ENCODE measurements at places on chromosomes 5 and 9. TPM values are rescaled to one million over a fixed set of nuclear protein-coding genes. Genes with fewer than 3 reads are reported as not detected.

- DNase-seq = peak; percentile 55
Observed at GRCh38 chr9:2623288-2624050, 1.9 kb downstream of the VLDLR start.

CTXN3 gene
- not detected for total RNA-seq

GRCh38 chr5:133884569-133885311 is 83.7 kb downstream of the C5orf15 start:
- DNase-seq = no peak

LCP2 gene
- 38.4 TPM for total RNA-seq

- no peak for DNase-seq
Observed at GRCh38 chr9:32590476-32590875, 17.5 kb upstream of the NDUFB6 start.

GRCh38 chr9:23413541-23413940 is 412.5 kb downstream of the ELAVL2 start:
- no peak for DNase-seq

GRCh38 chr9:99663856-99664255 is 157.8 kb upstream of the NR4A3 start:
- no peak for DNase-seq

- peak; percentile 26 for DNase-seq
Observed at GRCh38 chr9:98037357-98037756, 19.2 kb upstream of the NANS start.

GPR150 gene
- total RNA-seq = not detected

RAD23B gene
- total RNA-seq = 115 TPM

DNA sequence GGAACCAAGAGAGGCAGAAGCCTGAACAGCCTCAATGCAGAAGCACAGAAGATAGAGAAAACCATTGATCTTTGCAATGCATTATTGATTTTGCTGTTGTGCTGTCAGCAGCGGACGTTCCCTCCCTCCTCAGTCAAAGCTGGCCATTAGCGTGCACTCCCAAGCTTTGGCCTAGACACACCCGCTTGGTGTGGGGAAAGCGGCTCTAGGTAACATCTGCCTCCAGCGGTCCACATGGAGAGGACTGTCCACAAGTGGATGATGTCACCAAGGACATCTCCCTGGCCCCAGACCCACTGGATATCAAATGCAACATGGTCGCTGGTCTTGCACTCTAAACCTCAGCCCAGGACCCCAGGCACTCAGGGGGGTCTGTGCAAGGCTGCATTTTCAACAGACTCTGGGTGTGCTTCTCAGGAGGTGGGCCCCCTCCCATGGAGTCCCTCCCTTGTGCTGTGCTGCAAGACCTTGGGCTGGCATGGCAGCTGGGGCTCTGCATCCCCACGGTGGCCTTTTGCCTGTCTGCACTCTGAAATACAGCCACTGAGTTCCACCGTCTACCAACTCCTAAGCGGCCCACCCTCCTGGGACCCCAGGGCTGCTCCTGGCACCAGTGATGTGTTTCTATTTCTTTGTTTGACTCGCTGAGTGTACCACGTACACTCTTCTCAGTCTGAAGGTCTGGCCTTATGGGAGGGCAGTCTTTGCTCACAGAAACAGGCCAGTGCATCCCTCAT is 1.9 kb downstream of the SEMA4D start:
- DNase-seq = peak; percentile 49

GRCh38 chr5:160271396-160271795 is 41.0 kb downstream of the CCNJL start:
- no peak for DNase-seq

- DNase-seq = no peak
Observed at GRCh38 chr5:168137265-168137664, 154.2 kb upstream of the WWC1 start.

PDGFRB gene
- 97.8 TPM for total RNA-seq

GRCh38 chr5:122435234-122435633 is 123.2 kb downstream of the SNCAIP start:
- no peak for DNase-seq

DNA sequence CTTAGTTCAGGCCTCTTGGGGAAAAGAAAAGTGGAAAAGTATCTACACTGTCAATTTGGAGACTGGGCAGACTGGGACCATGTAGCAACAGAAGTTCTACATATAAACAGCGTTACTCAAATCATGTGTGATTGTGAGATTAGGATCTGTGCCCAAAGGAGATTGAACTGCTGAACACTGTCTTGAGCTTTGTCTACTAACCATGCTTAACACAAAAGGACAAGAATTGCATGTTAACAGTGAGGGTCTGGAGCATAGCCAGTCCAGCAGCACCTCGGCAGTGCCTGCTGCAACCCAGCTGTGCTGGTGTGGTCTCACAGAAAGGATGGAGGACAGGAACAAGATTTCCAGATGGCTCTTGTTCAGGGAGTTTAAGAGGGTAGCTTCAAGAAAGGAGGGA is 5.7 kb downstream of the PAM start:
- no peak for DNase-seq

GRCh38 chr9:124450931-124451661 is 845 bp downstream of the ADGRD2 start:
- no peak for DNase-seq

GABRA6 gene
- not detected for total RNA-seq

GRCh38 chr5:171249460-171249859 is 59.6 kb upstream of the TLX3 start:
- DNase-seq = no peak

WDR38 gene
- total RNA-seq = not detected

PLAC8L1 gene
- total RNA-seq = not detected

ITGA2 gene
- 13.0 TPM for total RNA-seq

TMEM8B gene
- total RNA-seq = 36.2 TPM

GRCh38 chr5:40381676-40382363 is 297.9 kb upstream of the PTGER4 start:
- DNase-seq = no peak

DNA sequence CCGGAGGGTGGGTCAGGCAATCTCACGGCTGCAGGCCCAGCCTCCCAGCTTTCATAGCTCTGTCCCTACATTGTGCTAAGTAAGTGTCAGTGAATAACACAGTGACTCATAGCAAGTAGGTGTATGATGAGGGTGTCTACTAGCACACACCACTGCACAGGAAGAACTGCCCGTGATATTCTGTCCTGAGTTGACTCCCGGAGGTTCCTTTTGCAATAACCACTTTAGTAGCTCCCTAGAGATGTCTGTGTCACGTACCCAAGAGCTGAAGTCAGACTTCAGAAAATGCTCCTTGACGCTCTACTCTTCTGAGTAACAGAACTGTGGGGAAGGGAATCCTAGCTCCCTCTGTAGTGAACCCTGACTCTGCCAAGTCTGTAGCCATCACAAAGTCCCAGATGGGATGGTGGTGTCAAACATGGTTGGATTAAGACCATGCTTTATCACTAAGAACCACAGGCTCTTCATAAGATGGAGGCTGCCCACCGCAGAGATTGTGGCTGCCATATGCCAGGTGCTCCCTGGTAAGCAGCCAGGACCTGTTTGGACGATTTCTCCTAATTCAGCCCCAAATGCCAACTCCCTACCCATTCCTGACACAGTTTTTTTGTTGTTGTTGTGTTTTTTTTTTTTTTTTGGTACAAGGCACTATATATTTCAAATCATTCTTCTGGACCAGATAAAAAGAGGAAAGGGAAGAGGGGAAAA is 352.6 kb upstream of the PANK3 start:
- DNase-seq = no peak

LCN15 gene
- not detected for total RNA-seq

GRCh38 chr5:138449501-138450239 is 10.8 kb downstream of the REEP2 start:
- peak; percentile 88 for DNase-seq

ZDHHC11B gene
- 14.5 TPM for total RNA-seq

DNA sequence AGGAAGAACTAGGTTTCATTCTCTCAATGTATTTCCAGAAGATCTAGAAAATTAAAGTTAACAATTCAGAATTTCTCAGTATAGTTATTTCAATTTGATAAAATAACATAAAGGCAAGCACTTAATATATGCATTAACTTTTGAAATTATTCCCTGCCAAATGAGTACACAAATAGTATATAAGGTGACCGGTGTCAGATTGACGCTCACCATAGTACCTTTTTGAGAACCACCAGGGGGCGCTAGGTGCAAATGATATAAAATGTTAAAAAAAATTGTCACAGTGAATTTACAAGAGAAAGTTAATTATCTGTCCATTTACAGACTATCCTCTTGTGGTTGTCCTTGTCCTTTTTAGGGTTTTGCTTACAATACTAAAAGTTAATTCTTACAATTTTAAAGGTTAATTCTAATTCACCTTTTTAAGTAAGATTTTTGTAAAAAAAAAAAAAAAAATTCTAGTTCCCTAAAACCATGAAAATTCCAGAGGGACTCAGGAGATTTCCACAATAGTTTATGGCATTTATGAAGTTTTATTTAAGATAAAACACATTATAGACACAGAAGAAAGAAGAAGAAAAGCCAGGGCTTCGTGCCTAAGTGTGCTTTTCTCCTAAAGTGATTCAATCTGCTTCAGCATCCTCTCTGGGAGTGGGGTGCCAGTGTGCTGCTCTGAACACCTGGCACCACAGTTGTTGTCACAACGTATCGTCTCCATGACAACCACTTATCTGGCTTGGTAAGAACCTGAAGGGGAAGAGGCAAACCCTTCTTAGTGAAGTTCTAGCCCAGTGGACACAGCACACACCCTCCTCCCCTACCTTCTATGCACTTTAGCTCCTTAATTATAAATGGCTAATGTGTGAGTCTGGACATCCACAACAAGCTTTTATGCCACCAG is 1.7 kb downstream of the ADAMTS16 start:
- DNase-seq = peak; percentile 66

- no peak for DNase-seq
Observed at GRCh38 chr5:153985498-153985897, 53.2 kb downstream of the FAM114A2 start.

DNA sequence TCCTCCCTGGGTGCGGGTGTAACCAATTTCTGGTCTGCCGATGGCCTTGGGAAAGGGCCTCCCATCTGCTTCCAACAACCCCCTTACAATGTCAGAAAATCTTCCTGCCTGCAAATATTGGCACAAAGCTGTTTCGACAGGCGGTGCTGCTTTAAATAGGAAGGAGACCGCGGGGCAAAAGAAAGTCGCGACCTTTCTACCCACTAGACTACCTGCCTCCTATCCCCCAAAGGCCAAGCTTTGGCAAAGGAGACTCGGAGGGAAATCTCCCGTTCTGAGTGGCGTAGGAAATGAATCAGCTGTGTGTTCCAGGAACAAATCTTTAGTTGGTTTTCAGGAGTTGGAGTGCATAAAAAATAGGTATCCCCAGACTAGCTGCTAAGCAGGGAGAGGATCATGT is 36.8 kb upstream of the NFIB start:
- no peak for DNase-seq

PNPLA7 gene
- total RNA-seq = 16.5 TPM

GRCh38 chr9:13557746-13558145 is 278.3 kb upstream of the MPDZ start:
- DNase-seq = no peak

DNA sequence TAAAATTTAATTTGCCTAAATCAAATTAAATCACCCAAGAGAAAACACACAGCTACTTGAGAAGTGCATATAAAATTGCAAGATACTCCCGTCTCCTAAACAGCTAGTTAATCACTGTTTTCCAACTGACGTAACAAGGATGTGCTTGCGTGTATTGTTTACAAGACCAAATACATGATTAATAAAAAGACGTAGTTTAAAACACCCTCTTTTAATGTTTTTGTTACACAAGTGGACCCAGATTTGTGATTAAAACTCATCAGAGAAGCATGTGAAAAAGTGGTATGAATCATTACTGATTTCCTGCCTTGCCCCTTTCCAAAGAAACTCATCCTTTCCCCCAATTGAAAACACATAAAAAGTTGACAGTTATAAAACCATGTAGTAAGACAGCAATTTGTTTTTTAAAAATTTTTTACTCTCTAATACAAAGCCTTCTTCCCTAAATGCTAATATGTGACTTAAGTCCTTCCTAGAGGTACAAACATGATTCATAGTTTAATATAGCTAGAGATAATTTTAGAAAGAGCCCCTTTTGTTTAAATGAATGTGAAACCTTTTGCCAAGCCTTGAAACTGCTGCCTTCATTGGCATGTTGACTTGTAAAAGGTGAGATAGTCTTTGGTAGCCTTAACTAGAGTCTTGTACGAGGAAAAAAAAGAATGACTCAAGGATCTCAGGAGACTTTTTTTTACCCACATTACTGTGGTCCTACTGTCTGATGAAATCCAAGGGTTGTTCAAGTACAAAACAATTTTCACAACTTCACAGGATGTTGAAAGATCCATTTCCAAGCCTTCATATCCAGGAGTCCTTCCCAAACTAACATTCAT is 61.4 kb upstream of the FST start:
- no peak for DNase-seq

DNA sequence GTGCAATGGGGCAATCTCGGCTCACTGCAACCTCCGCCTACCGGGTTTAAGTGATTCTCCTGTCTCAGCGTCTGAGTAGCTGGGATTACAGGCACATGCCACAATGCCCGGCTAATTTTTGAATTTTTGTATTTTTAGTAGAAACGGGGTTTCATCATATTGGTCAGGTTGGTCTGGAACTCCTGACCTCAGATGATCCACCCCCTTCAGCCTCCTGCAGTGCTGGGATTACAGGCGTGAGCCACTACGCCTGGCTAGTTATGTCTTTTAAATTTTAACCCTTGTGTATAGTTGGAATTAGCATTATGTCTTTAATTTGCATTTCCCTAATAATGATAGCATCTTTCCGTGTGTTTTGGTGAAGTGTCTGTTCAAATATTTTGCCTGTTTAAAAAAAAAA is 11.5 kb downstream of the GPBP1 start:
- DNase-seq = no peak

GRCh38 chr5:13214182-13214581 is 730.3 kb downstream of the DNAH5 start:
- DNase-seq = no peak

GKAP1 gene
- 14.0 TPM for total RNA-seq

GDA gene
- 70.0 TPM for total RNA-seq

DNA sequence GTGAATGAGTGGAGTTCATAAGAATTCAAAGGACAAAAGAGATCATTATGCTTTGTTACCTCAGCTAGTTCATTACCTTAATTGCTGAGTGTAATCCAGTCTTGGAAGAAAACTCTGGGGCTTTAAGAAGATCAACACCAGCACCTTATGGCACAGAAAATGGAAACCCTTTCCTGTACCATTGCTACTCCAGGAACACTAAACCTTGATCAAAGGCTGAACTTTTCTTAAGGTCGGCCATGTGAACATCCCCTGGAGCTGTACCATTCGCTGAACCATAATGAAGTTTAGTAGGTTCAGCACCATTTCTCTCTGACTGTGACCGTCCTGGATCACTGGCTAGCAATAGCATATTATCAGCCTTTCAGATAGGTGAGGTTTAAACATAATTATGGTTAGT is 97.4 kb downstream of the PBX3 start:
- DNase-seq = no peak

GRCh38 chr9:17813798-17814197 is 234.9 kb downstream of the SH3GL2 start:
- no peak for DNase-seq

GRCh38 chr5:95102080-95102479 is 182.8 kb downstream of the MCTP1 start:
- no peak for DNase-seq

- DNase-seq = no peak
Observed at GRCh38 chr5:178787889-178788288, 57.4 kb upstream of the ZNF354A start.

GRCh38 chr5:157907479-157907878 is 48.5 kb upstream of the CLINT1 start:
- DNase-seq = no peak

ADRB2 gene
- total RNA-seq = 3.4 TPM

- no peak for DNase-seq
Observed at GRCh38 chr9:38482918-38483592, 58.8 kb upstream of the IGFBPL1 start.

- no peak for DNase-seq
Observed at GRCh38 chr9:12815888-12816287, 41.1 kb downstream of the LURAP1L start.

Measured in mucosa of gallbladder (tissue), 1 donor.